DMS53 (cell line): ENCODE measurements at places on chromosomes 12 and 14.

- DNase-seq = no peak
Measured at GRCh38 chr12:117863002-117863709, 105.6 kb downstream of the KSR2 start.

GRCh38 chr12:64688715-64689114 lies 70.5 kb downstream of the GNS start:
- DNase-seq = no peak

DNA sequence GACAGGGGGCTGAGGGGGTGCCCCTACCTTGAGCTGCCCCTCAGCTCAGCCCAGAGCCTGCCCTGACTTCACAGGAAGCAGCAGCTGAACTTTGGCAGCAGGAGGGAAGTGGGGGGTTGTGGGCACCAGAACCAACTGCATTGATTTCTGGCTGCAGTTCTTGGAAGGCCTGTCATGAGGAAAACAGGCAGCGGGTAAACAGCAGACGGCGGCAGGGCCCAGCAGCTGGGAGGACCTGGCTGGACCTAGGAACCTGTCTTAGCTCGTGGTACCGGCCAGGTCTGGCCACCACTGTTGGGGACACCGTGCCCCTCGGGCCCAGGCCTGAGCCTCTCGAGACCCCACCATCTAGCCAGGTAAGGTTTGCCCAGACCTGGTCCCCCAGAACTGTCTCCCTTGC lies 154.2 kb upstream of the MYL2 start:
- no peak for DNase-seq

DNA sequence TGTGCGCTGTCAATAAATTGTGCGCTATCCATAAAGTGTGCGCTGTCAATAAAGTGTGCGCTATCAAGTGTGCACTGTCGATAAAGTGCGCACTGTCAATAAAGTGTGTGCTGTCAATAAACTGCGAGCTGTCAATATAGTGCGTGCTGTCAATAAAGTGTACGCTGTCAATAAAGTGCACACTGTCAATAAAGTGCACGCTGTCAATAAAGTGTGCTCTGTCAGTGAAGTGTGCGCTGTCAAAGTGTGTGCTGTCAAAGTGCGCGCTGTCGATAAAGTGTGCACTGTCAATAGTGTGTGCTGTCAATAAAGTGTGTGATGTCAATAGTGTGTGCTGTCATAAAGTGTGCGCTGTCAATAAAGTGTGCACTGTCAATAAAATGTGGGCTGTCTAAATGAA lies 2.9 kb upstream of the CHGA start:
- DNase-seq = no peak

DNA sequence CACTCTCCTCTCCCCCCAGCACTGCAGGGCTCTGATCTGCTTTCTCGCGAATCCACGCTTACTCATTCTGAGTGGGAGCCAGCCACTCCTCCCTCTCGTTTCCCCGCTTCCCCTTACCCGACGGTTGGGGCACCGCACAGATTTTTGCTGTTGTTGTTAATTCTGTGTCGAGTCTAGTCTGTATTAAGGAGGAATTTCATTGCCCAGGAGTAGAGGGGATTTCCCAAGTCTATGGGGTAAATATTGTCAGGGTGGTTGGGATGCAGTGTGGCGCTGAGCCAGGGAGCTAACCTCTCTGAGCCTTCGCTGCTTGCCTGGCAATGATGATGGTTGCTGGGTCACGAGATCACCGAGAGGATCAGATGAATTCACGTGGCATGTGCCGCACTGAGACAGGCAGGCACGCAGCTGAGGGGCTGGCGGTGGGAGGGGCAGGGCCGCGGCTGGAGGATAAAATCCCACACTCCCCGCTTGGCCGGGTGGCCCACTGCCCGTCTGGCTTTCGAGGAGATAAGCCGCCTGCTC lies 18.5 kb downstream of the NCOR2 start:
- DNase-seq = no peak

- no peak for DNase-seq
Measured at GRCh38 chr14:85764822-85765221, 234.9 kb downstream of the FLRT2 start.

- peak; percentile 85 for DNase-seq
Measured at GRCh38 chr12:63843254-63843720, 1.2 kb upstream of the SRGAP1 start.
